CD4-positive, alpha-beta T cell treated with Interleukin-1 beta for 1 hour (primary cell): ENCODE measurements at places on chromosomes 5 and 9.

GRCh38 chr5:5460311-5460710 is 37.8 kb downstream of the ICE1 start:
- no peak for DNase-seq

DNA sequence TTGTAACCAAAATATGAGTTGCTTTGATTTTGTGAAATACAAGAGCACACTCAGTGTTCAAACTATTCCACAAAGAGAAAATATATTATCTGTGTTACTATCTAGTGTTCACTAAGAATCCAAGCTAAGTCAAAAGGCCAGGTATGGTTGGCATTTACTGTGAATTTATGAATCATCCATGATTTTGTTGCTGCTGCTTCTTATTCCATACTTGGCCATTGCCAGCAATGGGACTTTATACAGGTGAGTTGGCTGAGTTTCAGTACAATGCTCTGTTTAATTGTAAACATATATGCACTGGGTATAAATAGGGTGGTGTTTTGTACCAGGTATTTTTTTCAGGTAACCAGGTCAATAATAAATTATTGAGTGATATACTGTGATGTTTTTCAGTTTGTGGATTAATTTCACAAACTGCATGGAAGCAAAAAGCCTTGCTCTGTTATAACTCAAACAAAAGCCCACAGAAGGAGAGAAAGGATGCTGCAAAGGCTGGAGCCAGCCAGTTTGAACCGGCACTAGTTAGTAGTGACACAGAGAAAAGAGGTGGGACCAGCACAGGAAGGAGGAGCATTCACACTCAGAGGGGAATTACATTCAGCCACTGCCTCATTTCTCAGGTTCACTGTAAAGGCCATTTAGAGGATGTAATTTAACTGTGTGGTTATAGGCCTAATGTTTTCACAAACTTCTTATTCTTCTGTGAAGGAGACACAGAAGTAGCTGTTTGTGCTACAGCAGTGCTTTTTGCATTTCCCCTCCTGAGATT is 381.8 kb downstream of the ADGRV1 start:
- peak; percentile 41 for DNase-seq

DNA sequence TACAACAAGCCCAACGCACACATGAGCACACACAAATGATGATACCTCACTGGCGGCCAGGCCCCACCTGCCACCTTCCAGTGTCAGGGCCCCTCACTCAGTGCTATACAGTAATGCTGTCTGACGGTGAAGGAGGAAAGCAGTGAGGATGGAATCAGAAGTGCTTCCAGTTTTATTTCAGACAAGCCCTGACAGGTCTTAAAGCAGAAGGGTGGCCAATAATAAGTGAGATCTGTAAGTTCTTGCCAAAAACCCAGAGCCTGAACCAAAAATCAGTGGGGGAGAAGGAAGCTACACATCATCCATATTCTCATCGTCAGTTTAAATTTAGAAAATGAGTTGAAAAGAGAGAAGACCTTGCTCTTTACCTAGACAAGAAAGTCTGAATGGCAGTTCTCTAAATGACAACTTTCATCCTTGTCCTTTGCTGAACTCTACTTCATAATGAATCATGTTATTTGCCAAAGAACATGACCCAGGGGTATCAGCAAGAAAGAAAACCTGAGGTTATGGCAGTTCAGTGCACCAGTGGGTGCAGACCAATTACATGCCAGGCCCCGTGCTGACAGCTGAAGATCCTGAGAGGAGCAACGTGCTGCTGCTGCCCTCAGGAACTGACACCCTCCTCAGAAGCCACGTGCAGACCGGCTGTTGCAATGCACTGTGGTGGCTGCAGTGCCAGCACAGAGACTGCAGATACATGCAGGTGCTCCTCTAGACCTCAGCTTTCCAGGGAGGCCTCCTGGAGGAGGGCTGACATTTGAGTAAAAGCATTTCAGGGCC is 118.7 kb downstream of the DROSHA start:
- DNase-seq = no peak

GRCh38 chr5:50767588-50767987 is 101.2 kb downstream of the PARP8 start:
- no peak for DNase-seq

DNA sequence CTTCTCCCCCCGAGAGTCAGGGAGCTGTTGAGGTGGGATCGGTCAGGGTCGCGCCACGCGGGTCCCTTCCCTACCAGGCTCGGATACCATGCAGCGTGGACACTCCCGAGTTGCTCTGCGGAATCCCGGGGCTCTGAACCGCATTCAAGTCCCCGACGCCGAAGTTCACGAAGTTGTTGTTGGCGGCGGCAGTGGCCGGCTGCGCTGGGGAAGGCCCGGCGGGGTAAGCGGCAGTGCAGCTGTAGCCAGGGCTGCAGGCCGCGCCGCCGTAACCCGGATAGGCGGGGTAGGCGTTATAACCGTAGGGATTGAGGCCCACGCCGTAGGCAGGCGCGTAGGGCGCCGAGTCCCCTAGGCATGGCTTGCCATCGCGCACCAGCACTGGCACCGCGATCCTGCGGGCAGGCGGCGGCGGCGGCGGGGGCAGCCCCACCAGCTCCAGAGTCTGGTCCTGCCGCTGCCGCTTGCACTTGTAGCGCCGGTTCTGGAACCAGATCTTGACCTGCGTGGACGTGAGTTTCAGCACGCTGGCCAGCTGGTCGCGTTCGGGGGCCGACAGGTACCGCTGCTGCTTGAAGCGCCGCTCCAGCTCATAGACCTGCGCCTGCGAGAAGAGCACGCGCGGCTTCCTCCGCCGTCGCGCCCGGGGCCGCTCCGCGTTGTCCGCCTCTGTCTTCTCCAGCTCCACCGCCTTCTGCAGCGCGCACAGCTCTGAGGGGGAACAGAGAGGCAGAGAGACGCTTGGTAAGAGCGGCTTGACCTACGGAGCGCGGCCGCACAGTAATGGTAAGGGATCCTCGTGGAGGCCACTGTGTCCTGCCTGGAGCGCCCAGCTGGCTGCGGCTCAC is 2.3 kb downstream of the NKX2-5 start:
- DNase-seq = no peak
